Naive thymus-derived CD4-positive, alpha-beta T cell (primary cell): ENCODE measurements at places on chromosomes 4 and X. TPM values are rescaled to one million over a fixed set of nuclear protein-coding genes. Genes with fewer than 3 reads are reported as not detected.

Gene IBSP
- not detected for total RNA-seq

DNA sequence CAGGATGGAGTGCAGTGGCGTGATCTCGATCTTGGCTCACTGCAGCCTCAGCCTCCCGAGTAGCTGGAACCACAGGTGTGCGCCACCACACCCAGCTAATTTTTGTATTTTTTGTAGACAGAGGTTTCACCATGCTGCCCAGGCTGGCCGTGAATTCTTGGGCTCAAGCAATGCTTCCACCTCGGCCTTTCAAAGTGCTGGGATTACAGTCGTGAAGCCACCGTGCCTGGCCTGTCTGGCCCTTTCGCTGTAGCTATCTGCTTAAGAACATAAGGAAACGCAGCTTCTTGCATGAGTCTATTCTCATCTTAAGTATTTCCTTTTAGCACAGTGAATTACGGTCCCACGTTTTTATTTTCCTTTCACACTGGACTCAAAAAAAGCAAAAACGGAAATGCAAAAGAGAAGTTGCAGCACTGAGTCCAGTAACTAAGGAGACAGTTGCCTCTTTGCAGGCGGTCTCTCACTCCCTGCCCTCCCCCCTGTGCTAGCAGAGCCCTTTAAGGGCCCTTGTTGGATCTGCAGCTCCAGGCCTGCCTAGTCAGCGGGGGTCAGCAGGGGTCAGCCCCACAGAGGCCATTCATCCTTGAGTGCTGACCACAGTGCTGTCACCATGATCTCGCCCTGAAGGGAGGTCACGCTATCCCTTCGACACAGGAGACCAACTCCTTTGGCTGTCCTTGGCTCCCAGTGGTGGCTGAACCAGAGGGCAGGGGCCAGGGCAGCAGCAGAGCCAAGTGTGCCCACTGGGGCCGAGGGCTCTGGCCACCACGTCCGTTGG is 21.8 kb upstream of the TBC1D14 start:
- DNase-seq, result no peak

Gene NOA1
- 13.6 TPM for total RNA-seq

Gene SPANXC
- not detected for total RNA-seq

Gene TMEM271
- not detected in 2 replicates for total RNA-seq

DNA sequence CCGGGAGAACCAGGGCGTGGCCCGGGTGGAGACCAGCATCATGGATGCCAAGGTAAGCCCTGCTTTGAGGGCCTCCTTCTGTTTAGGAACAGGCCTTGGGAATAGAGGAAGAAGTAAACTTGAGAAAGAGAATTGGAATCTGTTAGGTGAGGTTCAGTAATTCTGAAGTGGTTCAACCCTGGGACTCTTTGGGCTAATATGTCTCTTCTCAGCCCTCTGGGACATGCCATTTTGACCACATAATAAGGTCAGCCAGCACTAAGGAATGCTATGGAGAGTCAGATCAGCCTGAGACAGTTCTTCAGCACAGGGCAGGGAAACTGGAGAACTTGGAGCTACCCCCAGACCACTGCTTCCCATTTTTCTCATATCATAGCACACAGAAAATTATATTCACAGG is 63.3 kb upstream of the PRPS1 start:
- DNase-seq, result no peak

Gene GLRB
- not detected for total RNA-seq

Gene ZNF157
- total RNA-seq, result 2.4 TPM

- no peak for DNase-seq
Observed at GRCh38 chr4:122928930-122929329, 6.5 kb upstream of the NUDT6 start.

DNA sequence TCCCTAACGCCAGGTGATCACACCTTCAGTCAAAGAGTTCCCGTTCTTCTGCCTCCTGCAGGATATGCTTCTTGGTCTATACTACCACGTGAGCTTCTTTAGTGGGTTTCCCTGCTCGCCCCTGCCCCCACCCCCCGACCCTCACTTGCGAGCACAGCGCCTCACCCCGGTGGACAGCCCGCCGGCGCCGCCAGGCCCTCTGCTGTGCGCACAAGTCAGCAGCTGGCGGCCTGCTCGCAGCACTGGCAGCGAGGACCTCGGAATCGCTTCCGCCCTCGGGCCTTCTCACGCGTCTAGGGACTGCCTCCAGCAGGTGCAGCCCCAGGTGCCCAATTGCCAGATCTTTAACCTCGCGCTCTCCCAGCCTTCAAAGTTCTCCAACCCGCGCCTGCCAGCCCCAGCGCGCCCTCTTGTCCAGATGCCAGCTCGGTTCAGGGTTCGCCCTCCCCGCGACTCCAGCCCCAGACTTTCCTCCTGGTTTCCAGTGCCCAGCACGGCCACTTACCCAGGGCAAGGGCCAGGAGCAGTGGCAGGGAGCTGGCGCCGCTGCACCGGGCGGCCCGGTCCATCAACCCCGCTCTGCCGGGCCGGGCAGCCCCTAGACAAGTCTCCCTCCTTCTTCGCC is 454 bp downstream of the BTC start:
- DNase-seq, result peak; percentile 1

DNA sequence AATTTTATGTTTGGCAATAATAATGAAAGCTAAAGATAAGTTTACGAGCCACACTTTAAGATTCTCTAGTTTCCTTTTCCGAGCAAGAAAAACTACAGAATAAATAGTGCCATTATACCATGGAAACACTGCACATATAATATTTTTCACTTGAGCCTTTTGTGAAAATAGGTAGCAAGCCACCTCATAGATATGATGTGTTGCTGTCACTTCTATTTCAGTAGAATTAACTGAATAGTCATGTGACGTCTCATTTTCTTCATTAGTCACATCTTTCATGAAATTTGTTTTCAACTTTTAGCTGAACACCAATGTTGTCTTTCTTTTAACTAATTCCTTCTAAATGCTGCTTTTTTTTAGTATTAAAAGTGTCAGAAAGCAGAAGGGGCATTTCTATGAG is 574.3 kb downstream of the INPP4B start:
- DNase-seq, result no peak

Gene TRPC5OS
- not detected for total RNA-seq

Gene RHOXF2
- total RNA-seq, result not detected

- no peak for DNase-seq
Observed at GRCh38 chr4:172786039-172786792, 382.4 kb upstream of the GALNT7 start.

DNA sequence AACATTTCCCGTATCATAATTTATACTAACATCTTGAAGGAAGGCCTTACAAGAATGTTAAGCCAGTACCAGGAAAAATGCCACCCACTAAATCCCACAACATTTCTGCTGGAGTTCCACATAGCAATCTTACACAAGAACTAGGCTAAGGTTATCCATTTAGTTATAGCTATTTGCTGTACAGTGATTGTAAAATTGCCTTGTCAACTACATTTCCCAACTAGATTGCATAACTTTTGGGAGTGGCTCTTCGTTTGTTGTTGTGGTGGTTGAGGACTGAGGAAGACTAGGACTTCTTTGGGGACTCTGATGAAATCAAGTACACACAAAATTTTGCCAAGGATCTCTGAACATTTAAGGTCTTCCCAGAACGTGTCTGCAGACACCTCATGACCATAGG is 8.0 kb downstream of the IBSP start:
- DNase-seq, result no peak

DNA sequence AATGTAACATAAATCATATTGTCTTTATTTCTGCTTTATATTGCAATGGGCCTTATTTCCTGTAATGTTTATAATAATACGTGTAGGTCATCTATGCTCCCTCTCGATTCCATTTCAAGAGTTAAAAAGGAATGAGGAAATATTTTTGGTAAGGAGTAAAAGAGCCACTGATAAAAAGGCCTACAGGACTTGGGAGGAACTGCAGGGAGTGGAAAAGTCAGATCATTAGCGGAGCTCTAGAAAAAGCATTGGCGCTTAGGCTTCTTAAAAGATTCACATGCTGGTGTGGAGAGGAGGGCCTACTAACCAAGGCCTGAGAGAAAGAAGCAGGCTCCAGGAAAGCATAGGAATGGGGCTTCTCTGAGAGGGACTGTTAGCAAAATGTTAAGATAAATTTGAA is 82.9 kb upstream of the PNPLA4 start:
- DNase-seq, result no peak

Gene REPS2
- total RNA-seq, result not detected in 2 replicates

Gene PITX2
- not detected for total RNA-seq

DNA sequence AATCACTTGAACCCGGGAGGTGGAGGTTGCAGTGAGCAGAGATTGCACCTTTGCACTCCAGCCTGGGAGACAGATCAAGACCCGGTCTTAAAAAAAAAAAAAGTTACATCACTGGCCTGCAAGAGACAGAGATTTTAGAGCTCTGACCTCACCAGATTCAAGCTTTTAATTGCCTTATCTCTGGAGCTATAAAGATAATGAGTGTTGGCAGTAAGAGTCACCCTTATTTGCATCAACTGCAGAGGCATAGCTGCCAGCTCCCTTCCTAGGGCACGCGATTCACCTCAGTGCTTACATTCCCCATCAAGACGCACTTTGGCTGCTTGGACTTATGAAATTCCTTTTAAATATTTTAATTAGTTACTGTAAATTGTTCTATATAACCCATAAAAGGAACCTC is 12.5 kb upstream of the SPATA4 start:
- DNase-seq, result no peak

Gene ZAR1
- total RNA-seq, result not detected in 2 replicates

DNA sequence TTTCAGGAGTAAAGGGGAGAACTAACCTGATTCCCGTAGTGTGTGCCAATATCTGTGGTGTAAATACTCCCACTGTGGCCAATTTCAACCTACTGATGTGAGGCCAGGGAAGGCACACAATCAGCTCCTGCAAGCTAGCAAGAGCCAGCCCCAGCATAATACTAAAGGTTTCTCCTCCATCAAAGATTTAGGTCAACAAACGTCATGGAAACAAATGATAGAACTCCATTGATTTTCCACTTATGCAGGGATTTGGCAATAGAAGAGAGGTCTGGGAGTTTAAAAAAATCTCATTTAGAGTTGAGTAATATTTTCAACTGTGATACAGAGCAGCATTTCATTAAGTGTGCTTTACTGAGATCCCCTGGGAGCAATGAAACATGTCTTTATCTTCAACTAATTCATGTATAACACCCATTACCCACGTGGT is 15.8 kb upstream of the VEGFD start:
- no peak for DNase-seq

DNA sequence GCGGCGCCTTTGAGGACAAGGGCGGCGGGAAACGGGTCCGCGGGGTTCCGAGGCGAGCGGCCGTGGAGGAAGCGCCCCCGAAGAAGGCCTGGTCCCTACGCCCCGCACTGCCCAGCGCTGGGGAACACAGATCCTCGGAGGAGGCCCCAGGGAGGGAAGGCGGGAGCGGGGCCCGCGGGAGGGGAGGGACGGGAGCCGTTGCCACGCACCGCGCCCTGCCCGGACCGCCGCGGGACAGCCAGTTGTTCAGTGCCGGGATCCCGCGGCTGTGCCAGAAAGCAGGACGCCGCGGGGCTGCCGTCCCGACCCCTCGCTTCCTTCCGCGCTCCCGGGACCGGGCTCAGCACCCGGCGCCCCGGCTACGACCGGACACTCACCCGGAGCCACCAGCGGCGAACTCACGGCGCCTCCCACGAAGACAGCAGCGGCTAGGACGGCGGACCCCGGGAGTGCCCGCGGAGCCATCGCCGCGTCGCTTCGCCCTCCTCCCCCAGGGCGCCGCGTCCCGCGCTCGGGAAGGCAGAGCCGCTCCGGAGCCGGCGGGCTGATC is 278 bp downstream of the RELL1 start:
- DNase-seq, result peak; percentile 63

GRCh38 chrX:34279866-34280560 is 147.9 kb upstream of the FAM47A start:
- no peak for DNase-seq

DNA sequence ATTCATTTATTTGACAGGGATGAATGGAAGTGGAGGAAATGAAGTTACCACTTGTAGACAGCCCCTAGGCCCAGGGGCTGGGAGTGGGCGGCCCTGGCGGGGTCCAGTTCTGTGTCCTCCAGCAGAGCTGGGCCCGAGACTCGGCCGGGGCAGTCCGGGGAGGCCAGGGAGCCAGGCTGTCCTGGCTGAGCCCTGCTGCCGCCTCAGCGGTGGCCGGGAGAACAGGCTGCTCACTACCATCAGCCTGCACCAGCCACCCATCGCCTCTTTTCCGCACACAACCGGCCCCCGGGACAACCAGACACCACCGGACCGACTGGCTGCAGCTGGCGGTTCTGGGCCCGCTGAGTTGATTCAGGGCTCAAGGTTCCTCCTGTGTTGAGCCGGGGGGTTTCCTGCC is 25.6 kb downstream of the CLDN34 start:
- DNase-seq, result no peak

DNA sequence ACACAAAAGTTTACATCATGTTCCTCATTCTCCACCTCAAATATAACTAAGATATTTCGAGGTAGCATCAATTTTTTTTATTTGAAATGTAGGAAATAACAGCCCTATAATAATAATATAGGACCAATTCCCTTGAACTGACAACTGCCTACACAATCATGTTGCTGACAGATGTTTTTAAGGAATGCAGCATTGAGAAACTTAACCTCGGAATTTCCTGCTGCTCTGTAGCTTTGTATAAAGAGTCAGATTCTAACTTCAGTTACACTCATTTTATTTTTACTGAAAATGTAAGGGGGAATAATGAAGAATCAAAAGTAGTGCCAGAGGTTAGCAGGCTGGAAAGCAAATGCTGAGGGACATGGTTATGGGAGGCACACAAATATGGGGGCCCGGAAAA is 235.8 kb downstream of the RBMX2 start:
- no peak for DNase-seq

Gene CT47B1
- not detected for total RNA-seq

Gene GAGE12J
- total RNA-seq, result not detected

- DNase-seq, result no peak
Observed at GRCh38 chr4:40421839-40422708, 86.9 kb downstream of the CHRNA9 start.

Gene GPR173
- not detected in 2 replicates for total RNA-seq

GRCh38 chrX:38382663-38383062 is 30.3 kb downstream of the OTC start:
- no peak for DNase-seq

DNA sequence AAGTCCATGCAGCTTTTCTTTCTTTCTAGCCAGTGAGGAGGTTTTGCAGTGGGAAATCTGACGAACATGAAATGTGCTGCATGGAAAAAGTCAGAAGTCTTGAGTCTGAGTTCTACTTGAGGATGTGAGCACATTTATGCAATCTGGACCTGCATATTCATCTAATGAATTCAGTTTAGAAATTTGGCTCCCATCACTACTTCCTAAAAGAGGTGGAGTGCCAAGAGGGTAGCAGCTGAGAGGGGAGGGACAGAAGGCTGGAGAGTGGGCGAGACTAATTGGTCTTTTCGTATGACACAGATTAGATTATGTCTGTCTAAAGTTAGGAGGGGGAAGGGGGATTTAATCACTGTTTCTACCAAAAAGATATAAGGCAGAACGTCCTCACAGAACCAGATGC is 535.9 kb downstream of the IQCM start:
- no peak for DNase-seq

- DNase-seq, result no peak
Observed at GRCh38 chr4:38958453-38959190, 73.6 kb downstream of the TMEM156 start.
